ENCODE measurements at places on chromosomes 12 and 14.

DNA sequence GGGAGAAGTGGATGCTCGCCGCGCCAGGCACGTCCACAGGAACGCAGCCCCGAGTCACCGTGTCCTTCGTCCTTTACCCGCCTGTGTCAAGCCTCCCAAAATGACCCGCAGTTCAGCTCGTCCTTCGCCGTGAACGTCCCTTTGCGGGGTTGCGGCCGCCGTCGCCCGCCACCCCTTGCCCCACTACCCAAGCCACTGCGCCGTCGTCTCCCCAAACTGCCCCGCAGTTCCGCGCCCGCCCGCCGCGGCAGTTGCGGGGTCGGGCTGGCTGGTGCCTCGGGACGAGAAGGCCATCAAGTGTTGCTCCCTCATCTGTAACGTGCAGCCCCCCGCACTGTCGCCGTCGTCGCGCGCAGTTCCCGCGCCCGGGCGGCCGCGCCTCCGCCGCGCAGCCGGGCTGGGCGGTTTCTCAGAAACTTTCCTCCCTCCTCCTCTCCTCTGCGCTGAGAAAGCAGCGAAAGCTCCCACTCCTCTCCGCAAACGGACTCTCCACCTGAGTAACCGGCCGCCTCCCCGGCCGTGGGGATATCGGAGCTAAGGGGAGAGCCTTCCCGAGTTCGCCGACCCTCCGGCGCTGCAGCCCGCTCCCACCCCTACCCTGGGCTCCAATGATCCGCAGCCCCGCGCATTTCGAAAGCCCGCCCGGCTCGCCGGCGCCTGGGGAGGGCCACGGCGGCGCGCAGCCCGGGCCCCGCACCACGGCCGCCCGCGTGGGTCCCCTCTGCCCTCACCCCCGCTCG lies 6.7 kb downstream of the CDKN1B start:
- DNase-seq, result peak; percentile 44

DNA sequence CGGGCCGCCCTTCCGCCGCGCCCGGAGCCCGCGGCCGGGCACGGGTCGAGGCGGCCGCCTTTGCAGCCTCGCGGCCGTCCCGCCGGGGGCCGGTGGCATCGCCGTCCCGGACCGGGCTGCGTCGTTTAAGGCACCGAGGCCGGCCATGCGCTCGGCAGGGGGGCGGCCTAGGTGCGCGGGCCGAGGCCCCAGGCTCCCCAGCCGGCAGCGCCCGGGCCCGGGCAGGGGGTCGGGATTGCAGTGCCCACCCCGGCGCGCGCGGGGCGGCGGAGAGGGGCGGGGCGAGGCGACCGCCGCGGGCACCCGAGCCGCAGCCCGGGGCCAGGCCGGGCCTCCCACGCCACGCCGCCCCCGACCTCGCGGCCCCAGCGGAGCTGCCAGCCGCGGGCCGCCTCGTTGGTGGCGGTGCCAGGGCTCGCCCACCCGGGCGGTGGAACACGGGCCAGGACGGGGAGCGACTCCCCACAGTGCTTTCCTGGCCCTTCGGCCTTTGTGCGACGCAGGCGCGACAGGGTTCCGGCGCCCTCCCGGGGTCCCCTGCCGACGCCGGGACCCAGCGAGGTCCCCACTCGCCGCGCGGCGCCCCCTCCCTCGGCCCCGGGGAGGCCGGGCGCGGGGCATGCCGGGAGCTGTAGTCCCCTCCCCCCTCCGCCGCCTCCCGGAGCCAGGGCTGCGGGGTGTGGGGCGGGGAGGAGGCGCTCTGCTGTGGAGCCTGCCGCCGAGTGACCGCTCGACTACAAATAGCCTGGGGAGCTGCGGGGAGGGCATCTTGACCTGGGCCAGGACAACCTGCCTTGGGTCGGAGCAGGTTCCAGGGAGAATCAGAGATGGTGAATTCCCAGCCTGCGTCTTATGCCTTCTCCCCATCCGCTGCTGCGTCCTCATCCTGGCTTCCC lies 769 bp downstream of the FKBP4 start:
- DNase-seq, result peak; percentile 42

GRCh38 chr12:64976131-64976530 lies 145.0 kb downstream of the WIF1 start:
- DNase-seq, result no peak

GRCh38 chr14:81625343-81625742 lies 91.7 kb upstream of the SEL1L start:
- DNase-seq, result no peak

DNA sequence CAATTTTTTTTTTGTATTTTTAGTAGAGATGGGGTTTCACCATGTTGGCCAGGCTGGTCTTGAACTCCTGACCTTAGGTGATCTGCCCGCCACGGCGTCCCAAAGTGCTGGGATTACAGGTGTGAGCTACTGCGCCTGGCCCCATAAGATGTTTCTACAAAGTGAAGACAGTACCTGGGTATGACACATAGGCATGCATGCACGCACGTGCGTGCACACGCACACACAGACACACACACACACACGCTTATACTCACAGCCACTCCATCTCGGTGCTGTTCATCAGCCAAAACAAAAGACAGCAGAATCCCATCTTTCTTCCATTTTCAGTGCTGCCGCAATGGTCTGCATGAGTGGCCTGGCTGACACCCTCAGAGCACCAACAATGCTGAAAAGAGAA lies 63.9 kb downstream of the VCPKMT start:
- no peak for DNase-seq

GRCh38 chr12:88767699-88768098 lies 187.4 kb upstream of the KITLG start:
- no peak for DNase-seq

DNA sequence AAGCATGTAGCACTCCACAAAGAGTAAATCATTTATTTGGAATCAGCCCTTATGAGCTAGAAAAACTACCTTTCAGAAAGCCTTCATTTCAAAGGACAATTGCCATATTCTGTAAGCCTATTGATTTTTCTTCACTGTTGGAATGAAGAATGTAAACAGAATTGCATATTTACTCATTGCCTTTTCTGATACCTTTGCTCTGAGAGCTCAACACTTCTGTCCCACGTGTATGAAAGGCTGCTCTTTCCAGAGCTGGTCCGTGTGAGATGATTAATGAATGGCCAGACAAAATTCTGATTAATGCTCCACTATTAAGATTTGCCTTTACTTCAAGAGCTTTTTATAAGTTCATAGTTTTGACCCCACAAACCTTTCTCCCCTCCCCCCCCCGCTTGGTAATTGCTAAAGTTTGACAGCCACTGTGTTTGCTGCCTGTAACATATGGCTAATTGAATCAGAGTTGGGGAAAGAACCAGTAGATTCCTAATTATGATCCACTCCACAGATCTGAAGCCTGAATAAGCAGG lies 63.0 kb upstream of the PLEKHA5 start:
- DNase-seq, result no peak

- DNase-seq, result no peak
These were observed 108.2 kb downstream of the SYNE2 start for GRCh38 chr14:63960926-63961567.

DNA sequence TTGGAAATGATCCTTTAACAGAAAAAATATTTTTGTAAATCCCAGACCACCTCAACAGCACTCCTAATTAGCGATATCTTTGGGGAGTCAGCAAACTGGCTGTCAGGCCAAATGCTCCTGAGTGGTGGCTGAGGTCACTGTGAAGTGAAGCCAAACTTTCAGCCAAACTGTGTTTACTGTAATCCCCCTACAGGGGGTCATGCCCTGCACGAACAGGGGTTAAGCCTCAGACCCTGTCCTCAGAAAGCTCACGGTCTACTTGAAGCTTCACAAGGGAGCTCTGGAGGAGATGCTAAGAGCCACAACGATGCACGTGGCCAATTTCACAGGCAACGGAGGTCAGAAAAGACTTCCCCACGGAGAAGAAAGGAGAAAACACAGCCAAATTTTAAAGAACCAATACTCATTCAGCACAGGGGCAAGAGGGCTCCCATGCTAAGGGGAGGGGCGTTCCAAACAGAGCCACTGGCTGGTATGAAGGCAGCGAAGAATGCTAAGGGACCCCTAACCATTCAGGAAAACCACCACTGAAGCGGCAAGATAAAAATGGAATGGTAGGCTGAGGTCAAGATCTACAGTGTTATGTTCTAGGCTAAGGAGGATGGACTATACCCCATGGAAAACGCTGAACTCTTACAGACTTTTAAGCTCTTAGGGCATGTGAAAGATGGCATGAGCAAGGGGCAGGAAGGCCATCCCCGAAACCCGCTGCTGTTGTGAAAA lies 105.4 kb downstream of the ITPR2 start:
- no peak for DNase-seq

DNA sequence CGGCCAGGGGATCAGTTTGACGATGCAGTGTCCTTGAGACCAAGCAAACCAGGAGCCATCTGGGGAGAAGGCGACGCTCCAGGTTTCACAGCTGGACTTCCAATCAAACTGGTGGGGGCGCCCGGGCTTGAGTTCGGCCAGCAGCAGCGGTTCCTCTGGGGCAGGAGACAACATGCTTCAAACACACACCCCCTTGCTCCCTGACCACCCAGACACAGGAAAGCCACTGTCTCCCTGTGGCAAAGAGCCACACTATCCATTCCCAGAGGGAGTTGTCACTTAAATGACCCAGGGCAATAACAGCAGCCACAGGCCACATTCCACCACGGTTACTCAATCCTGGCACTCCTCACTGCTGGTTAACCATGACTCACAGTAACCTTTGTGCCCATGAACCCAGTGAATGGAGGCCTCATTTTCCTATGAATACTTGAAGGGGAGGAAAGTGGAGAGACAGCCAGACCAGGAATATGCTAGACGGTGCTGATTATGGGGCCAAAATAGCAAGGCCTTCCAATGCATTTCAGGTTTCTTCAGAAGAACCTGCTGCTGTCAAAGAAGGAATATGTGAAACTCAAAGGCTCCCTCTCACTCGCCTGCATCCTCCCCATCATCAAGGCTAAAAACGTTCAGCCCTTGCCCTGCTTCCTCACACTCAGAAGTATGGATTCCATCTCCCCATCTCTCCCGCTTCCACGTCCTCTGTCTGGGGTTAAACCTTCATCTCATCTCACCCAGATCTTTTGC lies 8.5 kb downstream of the WSB2 start:
- DNase-seq, result no peak

DNA sequence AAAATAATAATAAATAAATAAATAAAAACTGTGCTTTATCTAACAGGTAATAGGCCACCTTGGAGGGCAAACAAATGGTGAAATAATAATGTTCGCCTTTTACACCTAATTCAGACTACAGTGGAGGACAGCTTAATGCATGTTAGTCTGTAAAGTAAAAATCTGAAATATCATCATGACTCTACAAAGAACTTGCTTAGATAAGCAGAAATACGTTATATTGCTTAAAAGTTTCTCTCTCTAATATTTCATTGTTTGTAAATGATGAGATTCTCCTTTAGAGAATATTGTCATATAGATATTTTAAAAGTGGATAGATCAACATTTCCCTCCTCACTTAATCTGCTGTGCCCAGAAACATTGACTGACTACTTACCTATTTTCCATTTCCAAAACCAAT lies 98.7 kb upstream of the PDZRN4 start:
- DNase-seq, result no peak

DNA sequence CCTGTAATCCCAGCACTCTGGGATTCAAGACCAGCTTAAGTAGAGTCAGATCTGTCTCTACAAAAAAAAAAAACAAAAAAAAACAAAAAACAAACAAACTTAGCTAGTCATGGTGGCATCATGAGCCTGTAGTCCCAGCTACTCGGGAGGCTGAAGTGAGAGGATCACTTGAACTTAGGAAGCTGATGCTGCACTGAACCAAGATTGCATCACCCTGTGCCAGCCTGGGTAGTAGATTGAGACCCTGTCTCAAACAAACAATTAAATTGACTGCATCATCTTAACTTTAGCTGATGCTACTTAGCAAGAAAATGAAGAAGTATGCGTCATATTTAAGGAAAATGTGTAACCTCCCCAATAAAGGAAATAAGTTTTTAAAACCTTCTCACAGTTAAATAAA lies 136.6 kb upstream of the ATXN7L3B start:
- DNase-seq, result no peak

GRCh38 chr12:94074980-94075629 lies 73.3 kb upstream of the PLXNC1 start:
- DNase-seq, result no peak

- no peak for DNase-seq
These were observed 10.1 kb downstream of the SMCO2 start for GRCh38 chr12:27456618-27457017.

GRCh38 chr12:113818833-113819232 lies 147.3 kb downstream of the RBM19 start:
- DNase-seq, result no peak

DNA sequence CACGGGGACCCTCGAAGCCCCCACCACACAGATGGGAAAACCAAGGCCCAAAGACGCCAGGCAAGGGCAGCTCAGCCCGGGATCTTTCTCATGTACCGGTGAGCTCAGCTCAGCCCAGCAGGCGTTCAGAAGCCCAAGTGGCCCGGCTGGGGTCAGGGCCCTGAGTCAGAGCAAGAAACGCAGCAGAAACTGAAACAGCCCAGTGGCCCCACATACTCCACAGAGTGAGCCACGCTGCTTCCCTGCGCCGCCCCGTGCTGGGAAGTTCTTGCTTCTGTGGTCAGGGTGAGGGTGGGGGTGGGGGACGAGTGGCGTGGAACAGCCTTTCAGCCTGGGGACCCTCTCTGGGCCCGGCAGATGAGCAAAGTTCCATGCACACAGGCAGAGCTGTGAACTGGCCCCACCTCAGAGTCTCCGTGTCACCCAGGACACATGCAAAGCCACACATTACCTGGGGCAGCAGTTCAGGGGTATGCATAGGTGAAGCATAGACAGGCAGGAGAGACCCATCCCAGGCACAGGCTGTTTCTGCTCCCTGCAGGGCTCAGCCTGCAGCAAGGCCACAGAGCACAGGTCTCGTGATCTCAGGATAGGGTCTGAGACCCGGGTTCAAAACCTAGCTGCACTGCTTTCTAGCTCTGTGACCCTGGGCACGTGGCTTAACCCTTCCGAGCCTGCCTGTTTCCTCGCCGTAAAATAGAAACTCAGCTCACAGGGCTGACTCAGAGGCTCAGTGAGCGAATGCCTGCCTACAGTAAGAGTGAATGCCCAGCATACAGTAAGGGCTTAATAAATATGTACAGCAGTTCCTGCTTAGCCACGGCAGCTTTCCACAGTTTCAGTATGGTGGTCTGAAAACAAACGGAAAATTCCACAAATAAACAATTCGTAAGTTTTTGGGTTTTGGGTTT lies 21.6 kb downstream of the NCOR2 start:
- DNase-seq, result no peak

DNA sequence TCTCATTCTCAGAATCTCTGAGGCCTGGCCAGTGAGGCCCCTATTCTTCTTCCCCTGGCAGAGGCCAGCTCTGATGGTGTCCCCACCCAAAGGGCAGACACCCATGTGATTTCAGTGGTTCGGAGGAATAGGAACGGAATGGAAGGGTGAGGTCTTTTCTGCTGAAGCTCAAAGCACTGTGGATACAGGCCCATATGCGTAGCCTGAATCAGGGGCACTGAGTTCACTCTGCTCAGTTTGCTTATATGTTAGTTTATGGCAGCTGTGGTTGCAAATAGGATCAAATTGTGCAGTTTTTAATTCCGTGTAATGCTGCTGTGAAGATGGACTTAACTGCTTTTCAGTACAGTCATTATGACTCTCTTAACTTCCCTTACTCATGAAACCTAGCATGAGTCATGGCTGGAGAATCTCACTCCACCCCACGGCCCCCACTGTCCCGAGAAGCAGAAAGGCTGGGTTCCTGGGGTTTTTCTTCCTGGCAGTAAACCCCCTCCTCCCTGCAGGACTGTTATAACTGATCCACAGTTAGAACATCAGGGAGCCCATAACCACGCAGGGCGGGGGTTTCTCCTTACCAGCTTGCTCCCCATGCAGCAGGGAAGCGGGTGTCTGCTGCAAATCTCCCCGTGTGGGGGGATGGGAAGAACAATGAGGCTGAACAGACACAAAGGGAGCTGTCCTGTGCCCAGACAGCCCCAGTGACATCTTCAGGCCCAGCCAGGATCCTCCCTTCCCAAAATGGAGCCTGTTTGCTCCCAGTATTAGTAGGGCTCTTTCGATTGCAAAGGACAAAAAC lies 122.7 kb downstream of the SLC38A6 start:
- no peak for DNase-seq
